Aorta (tissue), 5 donors: ENCODE measurements at places on chromosomes 5 and 9. TPM values are rescaled to one million over a fixed set of nuclear protein-coding genes. Genes with fewer than 3 reads are reported as not detected.
A peak's percentile ranks its signal among the peaks of the same experiment; 100 is the strongest.

CHSY3 gene
- total RNA-seq = 19.5 TPM

IL9 gene
- total RNA-seq = not detected

DRD1 gene
- total RNA-seq = 0.45 TPM

PCDHGA12 gene
- total RNA-seq = 7.9 TPM

- no peaks in the 10 kb centered on the region for H3K27me3 ChIP-seq
- H3K36me3 ChIP-seq = no peaks in the 10 kb centered on the region
- H3K4me1 ChIP-seq = no peaks in the 10 kb centered on the region
- H3K27ac ChIP-seq = no peak overlapping the region
- no peak overlapping the region for H3K4me3 ChIP-seq
These were observed 142.0 kb downstream of the HSPA4 start for GRCh38 chr5:133193794-133194193.

GRCh38 chr9:136720898-136721338, 8.5 kb downstream of the DIPK1B start:
- peak; percentile 71 for DNase-seq
- H3K4me1 ChIP-seq = no peaks in the 10 kb centered on the region
- no peak overlapping the region for H3K27ac ChIP-seq

DNA sequence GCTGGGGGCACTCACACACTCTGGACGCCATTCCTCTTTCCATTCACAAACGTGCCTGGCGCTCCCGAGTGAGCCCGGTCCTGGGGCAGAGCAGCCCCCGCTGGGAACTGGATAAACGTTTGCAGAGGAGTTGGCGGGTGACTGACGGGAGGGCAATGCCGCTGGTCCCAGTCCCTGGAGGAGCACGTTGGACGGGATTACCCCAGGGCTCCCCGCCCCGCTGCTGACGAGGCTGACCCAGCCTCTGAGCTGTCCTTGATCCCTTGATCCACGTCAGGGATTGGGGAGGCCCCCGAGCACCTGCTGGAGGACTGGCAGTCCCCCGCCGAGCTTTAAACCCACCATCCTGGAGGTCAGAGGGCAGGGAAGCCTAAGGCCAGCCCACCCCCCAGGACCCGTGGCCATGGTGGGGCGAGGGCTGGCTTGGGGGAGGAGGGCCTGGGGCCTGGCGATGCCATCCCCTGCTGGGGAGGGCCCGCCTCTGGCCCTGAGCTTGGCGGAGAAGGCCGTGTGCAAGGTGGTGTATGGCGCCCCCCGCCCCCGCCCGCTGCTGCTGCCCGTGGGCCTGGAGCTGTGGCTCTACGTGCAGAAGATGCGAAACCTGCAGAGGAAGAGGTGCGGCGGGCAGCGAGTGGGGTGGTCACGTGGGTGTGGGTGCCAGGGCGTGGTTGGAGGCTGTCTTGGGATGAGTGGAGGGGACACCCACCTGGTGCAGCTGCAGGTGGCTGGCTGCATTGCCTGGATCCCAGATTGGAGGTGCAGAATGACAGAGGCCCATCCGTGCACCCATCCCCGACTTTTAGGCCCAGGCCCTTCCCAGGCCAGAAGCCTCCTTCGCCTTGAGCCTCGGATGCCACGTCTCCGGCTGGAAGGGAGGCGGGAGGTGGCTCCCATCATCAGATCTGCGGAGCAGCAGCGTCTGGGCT, 4.5 kb downstream of the GPSM1 start:
- no peaks in the 10 kb centered on the region for H3K27me3 ChIP-seq
- H3K36me3 ChIP-seq = no peaks in the 10 kb centered on the region
- no peak overlapping the region for H3K27ac ChIP-seq

DNA sequence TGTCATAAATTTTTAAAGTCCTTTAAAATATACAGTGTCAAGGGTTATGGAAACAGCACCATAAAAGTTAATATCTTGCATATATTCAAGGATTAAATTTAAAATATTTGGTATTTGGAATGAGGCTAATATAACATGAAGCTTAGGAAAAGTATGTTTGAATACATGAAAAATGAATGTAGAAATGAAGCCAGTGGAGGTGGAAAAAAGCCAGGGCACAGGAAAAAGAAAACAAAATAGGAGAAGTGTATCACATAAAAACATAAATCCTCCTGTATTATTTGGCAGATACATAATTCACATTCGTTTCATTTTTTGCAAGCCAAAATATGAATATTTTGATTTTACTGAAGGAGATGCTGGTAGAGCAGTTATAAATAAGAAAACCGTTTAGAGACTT, 587.0 kb upstream of the ZNF608 start:
- no peak overlapping the region for H3K4me3 ChIP-seq
- no peaks in the 10 kb centered on the region for H3K27me3 ChIP-seq

DNA sequence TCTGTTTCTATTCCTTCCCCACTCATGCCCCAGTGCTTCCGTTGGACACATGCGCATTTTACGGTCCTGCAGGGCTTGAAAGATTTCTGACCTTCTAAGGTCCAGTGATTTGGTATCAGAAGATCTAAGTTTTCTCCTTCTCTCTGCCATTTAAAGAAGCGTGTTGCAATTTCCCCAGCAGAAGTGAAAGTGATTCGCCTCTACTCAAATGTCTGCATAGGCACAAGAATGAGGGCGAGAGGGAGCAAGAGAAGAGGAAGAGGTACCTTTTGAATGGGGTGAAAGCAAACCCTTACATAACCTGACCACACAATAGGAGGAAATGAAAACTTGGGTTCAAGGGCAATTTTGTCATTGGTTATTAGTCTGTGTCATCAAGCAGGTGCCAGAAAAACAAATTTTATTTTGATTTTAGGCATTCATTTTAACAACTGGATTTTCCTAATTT, 31.7 kb upstream of the NR3C1 start:
- no peak overlapping the region for H3K4me3 ChIP-seq
- H3K36me3 ChIP-seq = no peaks in the 10 kb centered on the region
- no peak for DNase-seq
- no peaks in the 10 kb centered on the region for H3K27me3 ChIP-seq
- H3K4me1 ChIP-seq = no peaks in the 10 kb centered on the region

- DNase-seq = no peak
- no peaks in the 10 kb centered on the region for H3K36me3 ChIP-seq
- no peaks in the 10 kb centered on the region for H3K4me1 ChIP-seq
- H3K4me3 ChIP-seq = no peak overlapping the region
- H3K27me3 ChIP-seq = no peaks in the 10 kb centered on the region
- no peak overlapping the region for H3K27ac ChIP-seq
These were observed 281.0 kb upstream of the IRX2 start for GRCh38 chr5:3032513-3032912.

DNA sequence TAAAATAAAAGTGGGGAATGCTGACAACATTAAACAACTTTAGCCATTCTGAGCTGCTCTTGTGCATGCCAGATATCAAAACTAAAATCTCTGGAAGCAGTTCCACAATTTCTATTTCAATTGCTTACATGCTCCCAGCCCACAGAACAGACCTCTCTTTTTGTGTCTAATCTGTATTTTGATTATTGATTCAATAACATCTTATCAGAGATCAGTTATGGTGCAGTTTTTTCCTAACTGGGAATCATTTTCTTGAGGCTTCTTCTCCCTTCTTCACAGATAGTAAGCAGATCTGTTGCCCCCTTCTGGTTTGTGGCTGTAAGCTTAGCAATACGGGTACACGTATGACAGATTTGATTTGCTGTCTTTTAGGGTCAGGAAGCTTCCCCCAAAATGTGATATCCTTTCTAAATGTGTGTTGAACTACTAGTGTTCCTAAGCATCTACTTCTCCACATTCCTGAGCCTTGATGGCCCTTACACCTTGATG, 39.4 kb downstream of the MRPS27 start:
- H3K4me3 ChIP-seq = no peak overlapping the region
- peak overlapping the region; percentile 88 for H3K27ac ChIP-seq
- H3K27me3 ChIP-seq = no peaks in the 10 kb centered on the region
- H3K36me3 ChIP-seq = no peaks in the 10 kb centered on the region
- peaks cover 4% of the 10 kb centered on the region for H3K4me1 ChIP-seq
- DNase-seq = no peak

DNA sequence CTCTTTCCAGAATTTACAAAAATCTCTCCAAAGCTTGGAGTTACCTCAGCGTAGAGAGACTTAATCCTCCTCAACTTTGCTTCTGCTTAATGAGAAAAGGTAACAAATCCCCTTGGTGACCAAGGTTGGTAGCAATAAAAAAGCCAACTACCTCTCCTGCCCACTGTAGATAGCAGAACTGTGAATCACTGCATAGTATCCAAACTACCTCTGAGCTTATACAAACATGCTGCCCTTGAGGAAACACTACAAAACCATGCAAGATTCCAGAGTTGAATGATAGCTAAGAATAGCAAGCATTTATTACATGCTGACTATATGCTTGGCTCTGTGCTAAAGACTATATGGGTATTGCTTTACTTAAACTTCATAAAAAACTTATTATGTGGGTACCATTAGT, 2.8 kb upstream of the ADAMTS12 start:
- no peak overlapping the region for H3K4me3 ChIP-seq
- no peaks in the 10 kb centered on the region for H3K4me1 ChIP-seq

DNA sequence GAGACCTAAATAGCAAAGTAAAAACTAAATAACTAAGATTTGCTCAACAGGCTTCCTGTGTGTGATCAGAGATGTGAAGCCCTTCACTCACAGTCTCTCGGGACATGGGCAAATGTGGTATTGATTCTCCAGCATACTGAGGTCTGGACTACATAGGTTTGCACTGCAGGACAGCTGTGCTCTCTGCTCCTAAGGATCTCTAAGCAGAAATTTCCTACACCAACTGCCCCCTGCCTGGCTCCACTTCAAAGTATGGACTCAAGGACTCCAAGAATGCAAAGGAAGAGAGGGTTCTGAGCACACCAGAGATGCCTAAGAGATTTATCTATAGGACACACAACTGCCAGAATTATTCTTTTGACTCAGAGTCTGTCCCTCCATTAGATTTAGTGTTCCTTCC, 487.2 kb downstream of the SEMA5A start:
- no peaks in the 10 kb centered on the region for H3K27me3 ChIP-seq
- peaks cover 4% of the 10 kb centered on the region for H3K4me1 ChIP-seq
- no peak overlapping the region for H3K27ac ChIP-seq
- H3K4me3 ChIP-seq = no peak overlapping the region
- peaks cover 7% of the 10 kb centered on the region for H3K36me3 ChIP-seq

DNA sequence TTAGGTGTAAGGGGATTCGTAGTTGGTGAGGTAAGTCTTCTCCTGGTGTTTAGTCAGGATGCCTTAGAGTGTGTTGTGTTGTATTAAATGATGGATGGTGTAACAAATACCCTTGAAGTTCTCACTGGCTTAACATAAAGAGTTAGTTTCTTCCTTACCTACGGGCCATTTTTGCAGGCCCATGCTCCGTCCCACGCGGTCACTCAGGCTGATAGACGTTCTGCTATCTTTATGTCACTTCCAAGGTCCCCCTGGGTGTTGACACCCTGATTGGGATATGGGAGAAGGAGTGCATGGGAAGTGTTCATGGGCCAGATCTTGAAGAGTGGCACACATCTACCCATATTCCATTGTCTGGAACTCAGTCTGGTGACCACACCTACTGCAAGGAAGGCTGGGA, 214.0 kb downstream of the MAST4 start:
- H3K27me3 ChIP-seq = no peaks in the 10 kb centered on the region
- H3K4me3 ChIP-seq = no peak overlapping the region
- no peak overlapping the region for H3K27ac ChIP-seq
- H3K36me3 ChIP-seq = no peaks in the 10 kb centered on the region
- DNase-seq = no peak

DNA sequence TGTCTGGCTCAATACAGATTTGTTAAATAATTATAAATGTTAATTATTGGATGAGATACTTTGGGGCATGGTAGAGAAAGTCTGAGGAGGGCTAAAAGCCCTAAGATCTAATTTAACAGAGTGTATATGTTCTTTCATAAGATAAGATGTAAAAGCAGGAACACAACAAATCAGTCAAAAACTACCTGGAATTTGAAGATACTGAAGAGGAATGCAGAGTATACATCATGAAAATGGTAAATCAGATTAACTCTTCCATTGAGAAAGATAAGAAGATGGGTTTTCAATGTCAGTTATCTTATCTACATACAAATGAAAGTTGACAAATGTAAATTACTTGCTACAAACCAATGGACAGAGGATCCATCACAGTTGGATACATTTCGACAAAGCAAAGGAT, 107.3 kb upstream of the NFIB start:
- H3K36me3 ChIP-seq = no peaks in the 10 kb centered on the region
- no peak for DNase-seq
- no peaks in the 10 kb centered on the region for H3K27me3 ChIP-seq
- H3K4me3 ChIP-seq = no peak overlapping the region
- H3K4me1 ChIP-seq = peaks cover 3% of the 10 kb centered on the region

DNA sequence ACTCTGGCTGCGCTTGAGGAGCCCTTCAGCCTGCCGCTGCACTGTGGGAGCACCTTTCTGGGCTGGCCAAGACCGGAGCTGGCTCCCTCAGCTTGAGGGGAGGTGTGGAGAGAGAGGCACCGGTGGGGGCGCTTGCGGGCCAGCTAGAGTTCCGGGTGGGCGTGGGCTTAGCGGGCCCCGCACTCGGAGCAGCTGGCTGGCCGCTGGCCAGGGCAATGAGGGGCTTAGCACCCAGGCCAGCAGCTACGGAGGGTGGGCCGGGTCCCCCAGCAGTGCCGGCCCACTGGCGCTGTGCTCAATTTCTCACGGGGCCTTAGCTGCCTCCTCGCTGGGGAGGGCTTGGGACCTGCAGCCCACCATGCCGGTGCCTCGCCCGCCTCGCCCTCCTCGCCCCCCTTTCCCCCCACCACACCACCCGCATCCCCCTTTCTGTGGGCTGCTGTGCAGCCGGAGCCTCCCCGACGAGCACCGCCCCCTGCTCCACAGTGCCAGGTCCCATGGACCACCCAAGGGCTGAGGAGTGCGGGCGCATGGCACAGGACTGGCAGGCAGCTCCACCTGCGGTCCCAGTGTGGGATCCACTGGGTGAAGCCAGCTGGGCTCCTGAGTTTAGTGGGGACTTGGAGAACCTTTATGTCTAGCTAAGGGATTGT, 954.5 kb downstream of the DTWD2 start:
- no peaks in the 10 kb centered on the region for H3K4me1 ChIP-seq
- H3K4me3 ChIP-seq = no peak overlapping the region
- H3K36me3 ChIP-seq = no peaks in the 10 kb centered on the region
- H3K27ac ChIP-seq = no peak overlapping the region
- H3K27me3 ChIP-seq = no peaks in the 10 kb centered on the region

GRCh38 chr9:92501671-92502393, 19.5 kb upstream of the ASPN start:
- peaks cover 6% of the 10 kb centered on the region for H3K4me1 ChIP-seq
- no peak overlapping the region for H3K4me3 ChIP-seq
- H3K27me3 ChIP-seq = no peaks in the 10 kb centered on the region
- H3K27ac ChIP-seq = peak overlapping the region; percentile 52
- peak; percentile 68 for DNase-seq

DNA sequence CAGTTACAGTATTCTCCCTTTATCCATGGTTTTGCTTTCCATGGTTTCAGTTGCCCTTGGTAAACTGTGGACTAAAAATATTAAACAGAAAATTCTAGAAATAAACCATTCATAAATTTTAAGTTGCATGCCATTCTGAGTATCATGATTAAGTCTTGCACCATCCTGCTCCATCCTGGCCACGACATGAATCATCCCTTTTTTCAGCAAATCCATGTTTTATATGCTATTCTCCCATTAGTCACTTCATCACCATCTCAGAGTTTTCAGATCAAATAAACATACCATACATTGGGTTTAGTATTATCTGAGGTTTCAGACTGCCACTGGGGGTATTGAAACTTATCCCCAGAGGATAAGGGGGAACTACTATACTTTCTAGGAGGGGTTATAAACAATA, 234.4 kb upstream of the ATP10B start:
- no peak for DNase-seq
- no peaks in the 10 kb centered on the region for H3K36me3 ChIP-seq
- H3K27me3 ChIP-seq = no peaks in the 10 kb centered on the region

- no peaks in the 10 kb centered on the region for H3K27me3 ChIP-seq
- no peak overlapping the region for H3K4me3 ChIP-seq
- no peak for DNase-seq
- H3K36me3 ChIP-seq = no peaks in the 10 kb centered on the region
- no peaks in the 10 kb centered on the region for H3K4me1 ChIP-seq
- H3K27ac ChIP-seq = no peak overlapping the region
These were observed 38.2 kb upstream of the LPAR1 start for GRCh38 chr9:111076519-111076918.
